Frontal cortex (tissue), 4 donors: ENCODE measurements at places on chromosomes 4 and X.

GRCh38 chr4:2413821-2414610 is 4.4 kb downstream of the ZFYVE28 start:
- no peak for DNase-seq

DNA sequence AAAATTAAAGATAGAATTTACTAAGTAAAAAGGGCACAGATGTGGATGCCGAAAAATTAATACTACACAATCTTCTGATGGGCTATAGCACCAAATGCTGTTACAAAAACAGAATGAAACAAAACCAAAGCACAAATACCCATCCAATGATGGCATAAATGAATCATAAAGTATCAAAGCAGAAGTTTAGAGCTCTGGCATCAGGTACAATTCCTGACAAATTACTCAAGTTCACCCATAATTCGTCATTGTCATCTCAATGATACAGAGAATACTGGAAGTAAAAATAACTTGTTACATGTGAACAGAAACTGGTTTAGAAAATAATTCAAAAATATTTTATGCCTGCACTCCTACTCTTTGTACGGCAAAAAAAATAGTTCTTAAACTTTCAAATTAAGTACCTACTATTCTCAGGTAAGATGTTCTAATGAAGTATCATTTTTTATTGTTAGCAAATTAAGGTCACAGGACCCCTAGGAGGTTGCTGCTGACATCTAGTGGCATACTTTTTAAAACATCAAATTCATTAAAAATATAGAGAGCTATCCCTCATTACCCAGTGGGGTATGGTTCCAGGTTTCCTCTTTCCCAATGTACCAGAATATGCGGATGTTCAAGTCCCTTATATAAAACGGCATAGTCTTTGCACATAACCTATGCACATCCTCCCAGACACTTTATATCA is 126.1 kb downstream of the INPP4B start:
- DNase-seq: no peak

DNA sequence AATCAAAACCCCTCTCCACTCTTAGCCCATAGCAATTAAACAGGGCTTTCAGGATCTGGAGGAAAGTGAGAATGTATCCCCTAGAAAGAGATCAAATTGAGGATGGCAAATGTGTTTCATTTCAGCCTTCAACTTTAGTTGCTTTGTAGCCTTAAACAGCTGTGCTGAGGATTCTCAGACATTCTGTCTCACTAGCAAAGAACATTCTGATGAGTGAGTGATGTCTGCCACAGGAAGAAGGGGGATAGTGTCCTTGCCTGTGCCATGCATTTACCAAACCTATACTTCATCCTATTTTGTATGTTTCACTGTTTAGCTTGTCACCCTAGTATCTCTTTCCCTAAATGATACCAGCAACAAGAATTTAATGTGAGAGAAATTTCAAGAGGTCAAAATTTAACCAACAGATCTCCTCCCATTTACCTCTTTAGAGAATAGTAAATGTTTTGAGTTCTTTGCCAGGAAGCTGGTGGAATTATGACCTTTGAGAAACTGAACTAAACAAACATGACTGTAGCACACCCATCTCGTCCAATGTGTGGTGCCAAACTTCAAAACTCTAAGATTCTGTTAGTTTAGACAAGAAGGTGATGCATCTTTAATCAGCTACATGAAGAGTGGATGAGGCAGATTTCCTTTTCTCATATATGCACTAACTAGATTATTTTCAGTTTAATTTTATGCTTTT is 165.6 kb downstream of the PALLD start:
- DNase-seq: no peak

- DNase-seq: no peak
Observed at GRCh38 chr4:38080061-38080974, 120.1 kb downstream of the PTTG2 start.

- DNase-seq: no peak
Observed at GRCh38 chr4:2796849-2797544, 4.1 kb downstream of the SH3BP2 start.

DNA sequence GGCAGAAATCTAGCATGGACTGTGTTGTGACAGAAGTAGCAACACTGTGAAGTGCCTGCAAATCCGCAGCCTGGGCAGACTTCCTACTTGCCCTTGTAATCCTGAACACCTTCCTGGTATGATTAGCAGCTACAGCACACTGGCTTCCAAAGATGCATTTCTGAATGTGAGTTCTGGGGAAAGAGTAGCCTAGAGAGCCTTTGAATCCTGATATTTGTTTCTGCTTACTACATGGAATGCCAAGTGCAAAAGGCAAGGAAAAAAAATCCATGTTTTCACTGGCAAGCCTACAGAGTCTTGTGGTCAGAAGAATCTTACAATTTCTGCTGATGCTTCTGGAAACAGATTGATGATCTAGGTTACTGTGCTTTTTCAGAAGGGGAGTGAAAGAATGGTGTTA is 223.7 kb downstream of the COL25A1 start:
- DNase-seq: no peak

GRCh38 chrX:71458866-71459265 is 74.0 kb upstream of the OGT start:
- DNase-seq: no peak

- no peak for DNase-seq
Observed at GRCh38 chr4:19958848-19959247, 292.9 kb upstream of the SLIT2 start.

GRCh38 chr4:10084651-10085358 is 31.8 kb downstream of the WDR1 start:
- DNase-seq: no peak

- no peak for DNase-seq
Observed at GRCh38 chrX:72305286-72306084, at the start of gene CITED1. CITED1 (minus strand) TSS chrX:72305914; CDS start chrX:72302869, 3,045 bp downstream.
